ENCODE measurements at places on chromosomes 6 and 20.

DNA sequence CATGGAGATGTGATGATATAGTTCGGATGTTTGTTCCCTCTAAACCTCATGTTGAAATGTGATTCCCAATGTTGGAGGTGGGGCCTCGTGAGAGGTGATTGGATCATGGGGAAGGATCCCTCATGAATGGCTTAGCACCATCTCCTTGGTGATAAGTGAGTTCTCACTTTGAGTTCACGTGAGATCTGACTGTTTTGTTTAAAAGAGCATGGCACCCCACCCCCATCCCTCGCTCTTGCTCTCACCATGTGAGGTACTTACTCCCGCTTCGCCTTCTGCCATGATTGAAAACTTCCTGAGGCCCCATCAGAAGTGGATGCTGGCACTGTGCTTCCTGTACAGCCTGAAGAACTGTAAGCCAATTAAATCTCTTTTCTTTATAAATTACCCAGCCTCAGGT, 10.9 kb downstream of the SLC32A1 start:
- no peak for DNase-seq

DNA sequence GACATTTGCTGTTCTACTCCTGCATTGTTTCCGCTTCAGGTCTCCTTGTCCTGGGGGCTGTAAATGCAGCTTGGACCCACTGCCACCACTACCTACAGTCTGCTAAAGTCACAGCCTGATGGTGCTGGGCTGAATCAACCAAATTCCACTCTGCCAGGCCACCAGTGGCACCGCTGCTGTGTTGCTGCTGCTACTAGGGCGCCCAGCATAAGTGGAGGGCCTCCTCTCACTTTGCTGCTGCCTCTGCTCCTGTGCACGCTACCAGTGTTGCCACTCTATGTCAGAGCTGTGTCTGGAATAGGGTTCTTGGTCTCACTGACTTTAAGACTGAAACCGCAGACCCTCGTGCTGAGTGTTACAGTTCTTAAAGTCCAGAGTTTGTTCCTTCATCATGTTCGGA, 1.4 kb upstream of the SSR1 start:
- no peak for DNase-seq

GRCh38 chr6:167000759-167001158, 1.6 kb downstream of the CEP43 start:
- no peak for DNase-seq

DNA sequence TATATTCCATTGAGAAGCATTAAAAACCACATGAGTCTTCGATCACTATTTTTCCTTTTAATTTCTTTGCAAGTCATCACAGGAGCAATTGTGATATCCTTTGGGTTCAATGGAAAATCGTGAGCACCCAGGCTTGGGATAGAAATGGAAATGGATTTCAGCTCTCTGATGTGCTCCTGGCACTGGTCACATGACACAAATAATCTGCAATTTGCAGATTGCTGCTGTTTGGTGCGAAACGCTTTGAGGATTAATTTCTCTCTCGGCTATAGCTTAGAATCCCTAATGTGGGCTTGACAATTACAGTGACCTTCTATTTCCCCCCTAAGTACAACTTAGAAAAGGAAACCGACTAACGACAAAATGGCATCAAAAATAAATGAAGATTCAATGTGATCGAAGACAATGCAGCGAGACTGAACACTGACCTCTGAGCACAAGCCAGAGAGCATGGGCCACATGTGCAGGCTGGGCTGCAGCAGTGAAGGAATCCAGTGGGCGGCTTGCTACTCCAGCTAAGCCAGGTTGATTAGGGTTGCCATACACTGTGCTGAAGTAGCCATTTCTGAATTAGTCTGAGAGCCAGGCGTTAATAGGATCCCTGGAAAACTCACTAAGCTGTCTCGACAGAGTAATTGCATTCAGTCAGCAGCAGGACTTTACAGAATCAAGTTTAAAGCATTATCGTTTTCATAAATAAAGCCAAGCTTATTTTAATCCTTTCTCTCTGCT, 301.8 kb upstream of the AGPAT4 start:
- peak; percentile 89 for DNase-seq

DNA sequence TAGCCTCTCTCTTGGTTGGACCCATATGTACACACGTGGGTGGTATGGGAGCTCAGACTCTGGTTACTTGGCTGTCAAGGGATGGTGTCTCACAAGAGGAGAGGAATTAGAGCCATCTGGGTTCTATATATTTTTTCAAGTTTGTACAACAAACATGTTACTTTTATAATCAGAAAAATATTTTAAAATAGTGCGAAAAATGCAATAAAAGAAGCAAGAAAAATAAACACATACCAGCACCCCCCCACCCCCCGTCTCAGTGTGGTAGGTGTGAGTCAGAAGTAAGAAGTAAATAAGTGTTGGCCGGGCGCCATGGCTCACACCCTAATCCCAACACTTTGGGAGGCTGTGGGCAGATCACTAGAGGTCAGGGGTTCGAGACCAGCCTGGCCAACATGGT, 2.1 kb upstream of the TIAM2 start:
- no peak for DNase-seq

DNA sequence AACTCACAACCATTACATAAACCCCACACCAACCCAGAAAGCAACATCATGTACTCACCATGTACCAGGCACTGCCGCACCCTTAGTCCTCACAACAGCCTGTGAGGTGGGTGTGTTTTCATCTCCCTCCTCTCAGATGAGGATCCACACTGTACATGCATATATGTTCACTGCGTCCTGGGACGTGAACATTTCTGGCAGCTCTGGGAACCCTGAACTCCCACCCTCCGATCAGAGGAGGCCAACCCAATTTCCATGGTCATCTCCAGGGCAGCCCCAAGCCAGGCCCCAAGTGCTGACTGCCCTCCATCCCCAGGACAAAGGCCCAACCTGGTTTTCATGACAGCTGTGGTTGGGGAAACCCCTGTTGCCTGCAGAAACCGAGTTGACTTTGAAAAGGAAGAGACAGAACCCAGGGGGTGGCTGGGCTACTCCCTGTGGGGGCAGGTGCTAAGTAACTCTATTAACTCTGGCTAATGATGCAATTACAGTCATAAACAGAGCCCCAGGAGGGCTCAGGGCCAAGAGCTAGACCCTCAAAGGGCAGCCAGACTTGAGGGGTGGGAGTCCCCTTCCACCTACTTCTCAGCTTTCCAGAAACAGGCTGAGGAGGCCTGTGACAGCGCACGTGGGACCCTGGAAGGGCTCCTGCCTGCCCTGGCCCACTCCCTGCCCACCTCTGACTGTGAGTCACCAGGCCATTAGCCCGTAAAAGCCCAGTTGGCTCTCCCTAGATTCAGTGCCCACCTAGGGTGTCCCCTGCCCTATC, 2.6 kb downstream of the TFEB start:
- DNase-seq, result peak; percentile 21

DNA sequence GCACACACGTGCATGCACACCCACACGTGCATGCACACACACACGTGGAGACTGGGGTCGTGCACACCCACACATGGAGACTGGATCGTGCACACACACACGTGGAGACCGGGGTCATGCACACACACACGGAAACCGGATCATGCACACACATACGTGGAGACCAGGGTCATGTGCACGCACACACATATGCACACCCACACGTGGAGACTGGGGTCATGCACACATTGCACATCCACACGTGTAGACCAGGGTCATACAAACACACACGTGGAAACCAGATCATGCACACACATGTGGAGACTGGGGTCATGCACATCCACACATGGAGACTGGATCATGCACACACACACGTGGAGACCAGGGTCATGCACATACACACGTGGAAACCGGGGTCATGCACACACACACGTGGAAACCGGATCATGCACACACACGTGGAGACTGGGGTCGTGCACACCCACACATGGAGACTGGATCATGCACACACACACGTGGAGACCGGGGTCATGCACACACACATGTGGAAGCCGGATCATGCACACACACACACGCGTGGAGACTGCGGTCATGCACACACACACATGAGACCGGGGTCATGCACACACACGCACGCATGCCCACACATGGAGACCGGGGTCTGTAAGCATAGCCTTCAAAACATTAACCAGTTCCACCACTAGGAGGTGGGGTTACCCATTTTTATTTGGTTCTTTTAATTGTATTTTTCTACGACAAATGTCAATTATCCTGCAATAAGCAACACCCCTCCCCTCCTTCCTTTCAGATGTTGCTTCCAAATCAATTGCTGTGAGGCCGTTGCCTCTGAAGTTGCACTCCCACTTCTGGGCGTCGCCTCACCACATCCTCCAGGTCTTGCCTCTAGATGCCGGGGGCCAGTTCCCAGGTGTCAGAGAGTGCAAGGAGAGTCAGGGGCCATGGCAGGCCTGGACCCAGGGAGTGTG, 95.8 kb downstream of the TMEM242 start:
- no peak for DNase-seq

- no peak for DNase-seq
Measured at GRCh38 chr6:6243846-6244245, 76.6 kb downstream of the F13A1 start.

- DNase-seq, result no peak
Measured at GRCh38 chr6:97053643-97054411, 129.3 kb downstream of the KLHL32 start.

GRCh38 chr6:16183187-16183664, 54.3 kb downstream of the MYLIP start:
- no peak for DNase-seq

- no peak for DNase-seq
Measured at GRCh38 chr20:47027042-47027441, 132.4 kb downstream of the EYA2 start.

GRCh38 chr6:142821860-142822259, 123.1 kb downstream of the HIVEP2 start:
- DNase-seq, result peak; percentile 46

GRCh38 chr20:22758815-22759214, 174.4 kb upstream of the FOXA2 start:
- no peak for DNase-seq

DNA sequence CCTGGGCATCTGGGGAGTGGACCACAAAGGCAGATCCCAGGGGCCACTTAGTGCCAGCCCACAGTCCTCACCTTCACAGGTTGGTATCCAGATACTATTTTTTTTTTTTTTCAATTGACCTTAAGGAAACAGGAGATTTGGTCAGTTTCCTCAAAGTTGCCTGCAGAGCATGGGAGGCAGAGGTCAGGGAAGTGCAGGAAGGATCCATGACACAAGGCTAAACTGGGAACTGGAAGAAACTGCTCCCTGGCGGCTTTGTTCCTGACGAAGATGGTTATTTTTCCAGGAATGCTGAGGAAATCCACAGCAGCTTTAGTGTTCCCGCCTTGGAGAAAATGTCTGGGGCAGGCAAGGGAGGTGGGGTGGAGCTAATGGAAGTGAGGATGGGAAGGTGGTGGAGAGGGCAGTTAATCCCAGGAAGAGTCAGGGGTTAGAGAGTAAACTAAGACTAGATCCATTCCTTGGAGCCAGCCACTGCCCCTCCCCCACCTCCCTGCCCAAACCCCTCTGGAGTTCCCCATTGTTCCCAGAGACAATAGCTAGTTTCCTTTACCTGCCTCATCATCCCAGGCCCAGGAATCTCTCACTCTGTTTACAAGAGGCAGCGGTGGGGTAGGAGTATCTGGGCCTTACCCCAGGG, 14.3 kb upstream of the MYMX start:
- no peak for DNase-seq

GRCh38 chr6:119027465-119027864, 51.0 kb downstream of the FAM184A start:
- DNase-seq, result no peak

GRCh38 chr20:44271915-44272663, 25.0 kb downstream of the GDAP1L1 start:
- DNase-seq, result no peak

- no peak for DNase-seq
Measured at GRCh38 chr20:48141660-48142515, 356.6 kb upstream of the SULF2 start.

- DNase-seq, result no peak
Measured at GRCh38 chr6:157343732-157344131, 20.4 kb upstream of the TMEM242 start.

All from retinal pigment epithelial cell (primary cell).